ENCODE measurements at places on chromosomes 2 and 18. TPM values are rescaled to one million over a fixed set of nuclear protein-coding genes. Genes with fewer than 3 reads are reported as not detected.

NEUROD1 gene
- total RNA-seq: 0.69 TPM

LYG1 gene
- 0.46 TPM for total RNA-seq

RESP18 gene
- total RNA-seq: 1.8 TPM

IL1F10 gene
- not detected for total RNA-seq

EMX1 gene
- total RNA-seq: not detected

MEP1B gene
- total RNA-seq: 0.23 TPM

RAB6C gene
- 2.5 TPM for total RNA-seq

G6PC2 gene
- not detected for total RNA-seq

SPP2 gene
- total RNA-seq: not detected

TSPYL6 gene
- 0.23 TPM for total RNA-seq

TNFAIP6 gene
- total RNA-seq: 1.2 TPM

LHCGR gene
- total RNA-seq: 0.23 TPM

CXCR1 gene
- total RNA-seq: not detected

TFCP2L1 gene
- 0.69 TPM for total RNA-seq

ANKRD39 gene
- 8.3 TPM for total RNA-seq

CNOT9 gene
- total RNA-seq: 39.4 TPM

FBLN7 gene
- total RNA-seq: 6.2 TPM

KCNE4 gene
- 2.5 TPM for total RNA-seq

OSR1 gene
- 2.5 TPM for total RNA-seq

IL36A gene
- total RNA-seq: not detected

FASTKD2 gene
- total RNA-seq: 53.7 TPM

FBXO15 gene
- 7.2 TPM for total RNA-seq

PSMD1 gene
- total RNA-seq: 122 TPM

PDE1A gene
- 34.4 TPM for total RNA-seq

MGAT4A gene
- 54.0 TPM for total RNA-seq

NPPC gene
- 4.4 TPM for total RNA-seq

CDH20 gene
- total RNA-seq: 20.8 TPM

Data from diencephalon (tissue), 1 donor.